Pons (tissue), 1 donor: ENCODE measurements at places on chromosomes 3 and 15.

DNA sequence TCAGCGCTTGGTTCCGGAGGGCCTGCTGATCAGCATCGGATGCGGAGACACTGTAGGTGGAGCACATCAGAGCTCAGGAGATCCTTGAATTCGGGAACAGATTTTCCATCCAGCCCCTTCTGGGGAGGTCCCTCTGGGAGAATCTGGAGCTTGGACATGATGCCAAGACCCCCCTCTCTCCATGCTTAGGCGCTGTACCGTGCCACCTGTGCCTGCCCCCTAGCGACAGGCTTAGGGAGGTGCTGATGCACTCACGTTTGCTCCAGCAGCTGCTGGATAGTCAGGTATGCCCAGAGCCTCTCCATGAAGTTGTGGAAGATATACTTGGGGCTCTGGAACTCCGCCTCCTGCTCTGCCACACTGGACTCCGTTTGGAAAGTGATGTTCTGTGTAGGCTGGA is 9.7 kb downstream of the ITIH4 start:
- no peak for DNase-seq

GRCh38 chr3:14440531-14441239 is 38.3 kb downstream of the SLC6A6 start:
- no peak for DNase-seq

DNA sequence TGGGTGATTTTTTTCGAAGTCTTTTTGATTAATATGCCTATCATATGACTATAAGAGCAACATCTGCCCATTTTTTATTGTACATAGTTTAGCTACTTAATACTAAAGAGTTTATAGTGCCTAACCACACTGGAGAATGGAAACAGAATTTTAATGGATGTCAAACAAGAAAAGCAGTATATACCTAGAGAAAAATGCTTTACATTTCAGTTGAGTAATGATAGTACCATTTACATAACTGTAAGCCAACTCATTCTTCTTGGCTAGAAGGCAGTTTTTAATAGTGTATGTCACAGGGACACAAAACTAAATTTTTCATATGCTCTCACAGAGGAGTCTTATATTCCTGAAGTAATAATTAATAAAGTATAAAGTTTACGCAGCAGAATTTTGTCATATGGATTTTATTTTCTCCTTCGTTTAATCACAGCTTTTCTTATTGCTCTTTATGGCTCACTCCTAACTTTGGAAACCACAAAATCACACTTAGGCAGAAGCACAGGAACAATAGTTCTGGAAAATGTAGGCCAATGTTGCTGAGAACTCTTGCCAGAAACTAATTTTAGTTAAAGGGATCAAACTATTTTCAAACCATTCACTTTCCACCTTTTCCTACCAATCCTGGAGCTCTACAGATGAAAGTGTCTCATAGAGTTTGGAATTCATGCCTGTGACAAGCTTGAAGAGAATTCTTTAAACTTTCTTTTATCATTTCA is 243.6 kb downstream of the ZIC1 start:
- no peak for DNase-seq

GRCh38 chr3:36743826-36744225 is 20.5 kb downstream of the DCLK3 start:
- DNase-seq: no peak

- DNase-seq: no peak
Observed at GRCh38 chr15:43975770-43976169, 149.0 kb downstream of the WDR76 start.

DNA sequence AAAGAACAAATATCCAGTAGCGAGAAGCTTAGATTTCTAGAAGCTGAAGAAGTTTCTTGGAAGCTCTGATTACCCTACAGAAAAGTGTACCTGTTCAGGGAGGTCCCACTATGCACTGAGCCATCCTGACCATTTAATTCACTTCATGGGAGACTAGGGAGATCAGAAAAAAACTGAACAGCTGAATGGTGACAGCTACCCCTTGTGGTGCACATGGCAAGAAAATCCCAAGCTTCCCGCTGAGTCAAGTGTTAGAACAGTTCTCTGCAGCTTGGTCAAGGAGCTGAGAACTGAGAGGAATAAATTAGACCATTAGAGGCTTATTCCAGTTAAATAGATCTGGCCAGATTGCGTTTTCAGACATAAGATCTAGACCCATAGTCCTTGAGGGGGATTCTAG is 197.2 kb upstream of the VEPH1 start:
- DNase-seq: peak; percentile 57

GRCh38 chr3:47432673-47433072 is 43.1 kb downstream of the SCAP start:
- DNase-seq: no peak

GRCh38 chr15:69537901-69538300 is 85.3 kb downstream of the RPLP1 start:
- no peak for DNase-seq

- no peak for DNase-seq
Observed at GRCh38 chr3:25618028-25618427, 46.7 kb downstream of the TOP2B start.

DNA sequence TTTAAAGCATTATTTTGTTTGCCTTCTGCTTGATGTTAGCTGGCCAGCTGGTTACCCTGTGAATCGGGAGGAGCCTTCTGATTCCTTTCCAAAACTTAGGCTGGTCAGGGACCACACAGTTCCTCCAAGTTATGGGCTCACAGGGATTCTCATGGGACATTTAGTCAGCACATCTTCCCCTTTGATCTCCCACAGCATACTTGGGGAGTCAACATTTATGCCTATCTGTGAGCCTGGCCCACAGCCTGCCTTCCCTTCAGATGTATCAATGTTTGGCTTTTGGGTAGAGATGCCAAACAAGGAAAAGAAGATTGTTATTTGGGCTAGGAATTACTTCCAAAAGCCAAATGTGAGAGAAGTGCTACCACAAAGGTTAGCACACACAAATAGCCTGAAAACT is 32.6 kb upstream of the DCP1A start:
- DNase-seq: no peak

GRCh38 chr3:119589102-119589773 is 8.4 kb upstream of the PLA1A start:
- DNase-seq: no peak

DNA sequence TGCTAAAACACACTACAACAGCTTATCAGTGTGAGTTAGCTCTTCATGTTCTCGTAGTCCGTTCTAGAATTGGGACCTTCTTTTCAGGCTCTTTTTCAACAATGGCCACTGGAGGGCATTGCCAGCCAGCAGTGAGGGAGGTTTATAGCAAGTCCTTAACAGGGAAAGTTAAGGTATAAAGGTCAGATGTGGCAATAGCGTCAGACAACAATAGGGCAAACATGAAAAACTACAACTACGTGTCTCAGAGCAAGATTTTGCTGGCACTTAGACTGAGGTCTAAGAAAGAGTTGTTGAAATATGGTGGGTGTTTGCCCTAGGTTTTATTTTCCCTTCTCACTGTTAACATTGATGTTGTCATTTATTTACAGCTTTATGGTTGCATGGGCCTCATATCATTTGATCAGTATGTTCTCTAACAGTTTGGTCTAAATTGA is 161.4 kb downstream of the GMNC start:
- DNase-seq: peak; percentile 56

- DNase-seq: peak; percentile 86
Observed at GRCh38 chr3:149534671-149535332, 60.3 kb downstream of the TM4SF4 start.

DNA sequence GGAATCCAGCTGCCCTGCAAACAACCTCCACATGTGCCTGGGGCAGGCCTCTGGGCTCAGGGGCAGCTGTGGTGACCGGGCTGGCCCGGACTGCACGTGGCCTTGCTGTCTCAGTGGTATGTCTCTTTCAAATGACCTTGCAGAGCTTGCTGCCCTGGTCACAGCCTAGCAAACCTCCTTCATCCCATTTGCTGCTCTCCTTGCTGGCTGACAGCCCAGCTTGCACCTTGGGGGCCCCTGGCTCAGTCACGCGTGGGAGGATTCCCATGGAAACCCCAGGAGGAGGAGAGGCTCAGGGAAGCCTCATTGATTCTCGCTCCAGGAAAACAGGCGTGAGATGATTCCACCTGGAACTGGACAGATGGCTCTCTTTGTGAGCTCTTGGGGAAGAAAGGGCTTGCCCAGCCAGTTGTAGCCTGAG is 5.6 kb downstream of the SPSB4 start:
- DNase-seq: no peak

DNA sequence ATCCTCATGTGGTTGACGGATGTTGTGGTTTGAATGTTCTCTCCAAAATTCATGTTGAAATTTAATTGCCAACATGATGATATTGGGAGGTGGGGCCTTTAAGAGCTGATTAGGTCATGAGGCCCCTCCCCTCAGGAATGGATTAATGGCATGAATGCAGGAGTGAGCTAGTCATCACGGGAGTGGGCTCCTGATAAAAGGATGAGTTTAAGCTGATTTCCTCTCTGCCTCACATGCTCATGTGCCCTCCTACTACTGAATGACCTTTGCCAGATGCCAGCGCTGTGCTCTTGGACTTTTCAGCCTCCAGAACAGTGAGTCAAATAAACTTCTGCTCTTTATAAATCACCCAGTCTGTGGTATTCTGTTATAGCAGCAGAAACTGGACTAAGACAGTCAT is 111.2 kb downstream of the MYO5A start:
- DNase-seq: no peak

- DNase-seq: peak; percentile 31
Observed at GRCh38 chr15:40234783-40235182, 4.1 kb upstream of the PAK6 start.

DNA sequence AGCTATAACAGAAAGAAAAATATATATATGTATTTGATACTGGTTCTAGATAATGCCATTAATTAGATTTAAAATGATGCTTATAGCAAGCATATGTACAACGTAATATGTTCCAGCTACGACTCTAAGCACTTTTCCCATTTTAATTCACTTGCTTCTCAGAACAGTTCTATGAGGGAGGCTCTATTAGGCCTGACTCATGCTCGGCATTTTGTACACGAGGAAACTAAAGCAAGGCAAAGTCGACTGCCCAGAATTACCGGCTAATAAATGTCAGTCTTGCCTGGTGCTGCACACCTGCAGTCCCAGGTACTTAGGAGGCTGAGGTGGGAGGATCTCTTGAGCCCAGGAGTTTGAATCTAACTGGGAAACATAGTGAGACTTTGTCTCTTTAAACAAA is 106.0 kb downstream of the PTPRG start:
- DNase-seq: no peak

GRCh38 chr15:26877831-26878230 is 11.0 kb downstream of the GABRA5 start:
- no peak for DNase-seq

DNA sequence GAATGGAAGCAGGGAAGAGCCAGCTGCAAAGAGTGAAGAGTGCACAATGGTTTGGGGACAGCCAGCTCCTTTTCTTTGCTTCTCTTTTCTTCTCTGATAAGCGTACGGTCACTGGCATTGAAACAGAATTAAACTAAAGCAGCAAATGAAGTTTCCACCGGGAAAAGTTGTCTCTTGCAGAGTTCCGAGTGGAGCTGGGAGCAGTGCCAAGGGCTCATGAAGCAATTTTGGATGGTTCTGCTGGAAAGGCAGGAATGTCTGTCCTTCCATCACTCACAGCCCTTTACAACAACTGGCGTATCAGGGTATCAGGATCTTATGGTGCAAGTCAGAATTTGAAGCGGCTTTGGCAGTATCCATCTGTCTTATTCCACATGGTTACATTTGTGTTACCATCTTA is 1042.9 kb downstream of the NTRK3 start:
- DNase-seq: no peak

DNA sequence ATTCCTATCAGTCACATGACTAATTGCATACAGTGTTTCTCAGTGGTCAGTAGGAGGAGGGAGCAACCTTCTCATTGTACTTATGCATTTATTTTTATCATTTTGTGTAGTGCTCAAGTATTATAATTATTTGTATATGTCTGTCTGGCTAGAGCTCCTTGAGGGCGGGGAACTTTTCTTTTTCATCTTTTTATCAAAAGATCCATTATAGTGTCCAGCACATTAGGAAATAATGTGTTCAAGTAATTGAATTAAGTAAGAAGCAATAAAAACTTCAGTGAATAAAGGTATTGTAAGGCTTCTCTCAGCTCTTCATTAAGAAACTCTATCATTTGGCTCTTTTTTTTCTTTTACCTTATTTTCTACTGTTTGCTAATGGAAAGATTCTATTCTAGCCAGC is 18.8 kb downstream of the FGF7 start:
- DNase-seq: no peak

DNA sequence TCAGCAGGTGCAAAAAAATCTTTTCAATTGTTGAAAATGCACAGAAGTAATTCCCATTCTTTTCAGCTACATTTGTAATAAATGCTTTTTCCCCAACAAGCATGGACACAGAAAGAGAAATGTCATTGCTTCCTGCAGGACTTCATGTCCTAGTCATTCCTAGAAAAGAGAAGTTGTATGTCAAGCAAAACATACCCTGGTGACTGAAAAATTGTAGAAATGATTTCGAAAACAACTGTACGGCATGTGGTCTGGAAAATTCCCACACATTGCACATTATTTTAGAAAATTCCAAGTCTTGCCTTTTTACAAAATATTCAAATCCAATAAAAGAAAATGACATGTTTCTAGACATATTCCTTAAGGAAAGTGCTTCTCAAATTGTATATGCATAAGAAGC is 50.4 kb upstream of the ALCAM start:
- no peak for DNase-seq

- no peak for DNase-seq
Observed at GRCh38 chr15:67820992-67821783, 4.1 kb upstream of the SKOR1 start.

GRCh38 chr3:157921811-157922210 is 184.4 kb downstream of the SHOX2 start:
- no peak for DNase-seq

- no peak for DNase-seq
Observed at GRCh38 chr3:170477395-170477794, 58.7 kb downstream of the CLDN11 start.
